ENCODE measurements at places on chromosomes 1 and 21. TPM values are rescaled to one million over a fixed set of nuclear protein-coding genes. Genes with fewer than 3 reads are reported as not detected.
A peak's percentile ranks its signal among the peaks of the same experiment; 100 is the strongest.

Gene S100A3
- total RNA-seq = 5.2 TPM

Gene CSMD2
- 11.8 TPM for total RNA-seq

Gene LCA5L
- 0.30 TPM for total RNA-seq

Gene SHE
- not detected for total RNA-seq

GRCh38 chr1:95179205-95179986 is 54.6 kb upstream of the RWDD3 start:
- DNase-seq = no peak

GRCh38 chr1:61157468-61157987 is 75.2 kb downstream of the NFIA start:
- peak; percentile 30 for DNase-seq

- DNase-seq = no peak
Observed at GRCh38 chr1:12333036-12333785, 103.4 kb downstream of the VPS13D start.

DNA sequence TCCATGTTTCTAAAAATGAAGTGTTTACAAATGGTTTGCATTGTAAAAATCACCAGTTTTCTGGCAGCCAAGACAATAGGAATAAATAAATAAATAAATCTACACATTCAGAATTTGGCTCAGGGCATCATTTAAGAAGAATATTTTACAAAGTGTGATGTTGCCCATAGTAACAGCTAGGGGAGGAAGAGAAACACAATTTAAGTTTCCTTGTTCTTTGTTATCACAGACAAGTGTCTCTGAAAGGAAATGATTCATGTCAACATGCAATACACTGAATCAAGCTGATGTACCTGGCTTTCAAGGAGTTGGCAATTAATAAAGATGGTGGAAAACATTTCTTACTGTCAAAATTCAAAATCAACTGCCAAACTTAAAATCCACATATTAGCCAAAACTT is 74.7 kb downstream of the LHX8 start:
- DNase-seq = peak; percentile 3

DNA sequence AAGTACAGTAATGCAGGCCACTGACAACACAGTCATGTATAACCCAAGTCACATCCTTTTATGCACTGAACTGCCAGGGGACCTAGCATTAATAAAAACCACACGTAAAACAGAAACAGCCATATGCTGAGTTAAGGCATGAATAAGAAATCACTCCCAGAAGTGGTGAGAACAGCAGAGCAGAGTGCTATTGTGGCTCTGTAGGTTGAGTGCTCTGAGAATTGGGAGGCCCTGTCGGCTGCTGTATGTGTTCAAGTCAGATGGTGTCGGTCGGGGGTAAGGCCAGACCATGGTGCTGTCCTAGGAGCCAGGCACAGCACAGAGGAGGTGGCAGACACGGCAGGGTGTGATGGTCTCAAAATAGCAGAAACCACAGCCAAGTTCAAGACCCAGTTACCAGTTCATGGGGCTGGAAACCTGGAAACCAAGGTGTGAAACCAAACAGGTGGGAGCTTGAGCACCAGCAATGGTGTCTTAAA is 126.6 kb upstream of the COA6 start:
- no peak for DNase-seq

DNA sequence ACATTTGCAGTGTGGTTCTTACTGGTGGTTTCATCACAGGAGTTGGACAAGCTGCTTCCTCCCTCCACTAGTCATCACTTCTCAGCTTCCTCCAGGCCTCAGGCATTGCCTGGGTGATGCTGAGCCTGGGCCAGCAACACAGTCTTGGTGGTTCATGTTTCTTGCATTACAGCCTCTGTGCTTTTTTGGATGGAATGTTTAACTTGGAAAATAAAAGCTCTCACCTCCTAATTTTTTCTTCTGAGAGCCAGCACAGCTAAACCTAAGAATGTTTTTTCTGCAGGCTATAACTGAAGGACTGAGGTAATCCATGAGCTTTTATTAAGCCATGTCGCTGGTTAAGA is 66.1 kb upstream of the RHOU start:
- DNase-seq = no peak

Measured in M059J (cell line).